Stimulated activated CD4-positive, alpha-beta T cell treated with anti-CD3 and anti-CD28 coated beads, Interleukin-12 subunit alpha, Interleukin-12 subunit beta, amount 100 ng/mL, for 4 hours (primary cell): ENCODE measurements at places on chromosomes 4 and X.

- no peak for DNase-seq
Measured at GRCh38 chr4:26762650-26763049, 98.0 kb upstream of the STIM2 start.

- no peak for DNase-seq
Measured at GRCh38 chr4:26088433-26088928, 174.5 kb downstream of the SMIM20 start.

- no peak for DNase-seq
Measured at GRCh38 chrX:3165808-3166207, 124.5 kb downstream of the ARSF start.

DNA sequence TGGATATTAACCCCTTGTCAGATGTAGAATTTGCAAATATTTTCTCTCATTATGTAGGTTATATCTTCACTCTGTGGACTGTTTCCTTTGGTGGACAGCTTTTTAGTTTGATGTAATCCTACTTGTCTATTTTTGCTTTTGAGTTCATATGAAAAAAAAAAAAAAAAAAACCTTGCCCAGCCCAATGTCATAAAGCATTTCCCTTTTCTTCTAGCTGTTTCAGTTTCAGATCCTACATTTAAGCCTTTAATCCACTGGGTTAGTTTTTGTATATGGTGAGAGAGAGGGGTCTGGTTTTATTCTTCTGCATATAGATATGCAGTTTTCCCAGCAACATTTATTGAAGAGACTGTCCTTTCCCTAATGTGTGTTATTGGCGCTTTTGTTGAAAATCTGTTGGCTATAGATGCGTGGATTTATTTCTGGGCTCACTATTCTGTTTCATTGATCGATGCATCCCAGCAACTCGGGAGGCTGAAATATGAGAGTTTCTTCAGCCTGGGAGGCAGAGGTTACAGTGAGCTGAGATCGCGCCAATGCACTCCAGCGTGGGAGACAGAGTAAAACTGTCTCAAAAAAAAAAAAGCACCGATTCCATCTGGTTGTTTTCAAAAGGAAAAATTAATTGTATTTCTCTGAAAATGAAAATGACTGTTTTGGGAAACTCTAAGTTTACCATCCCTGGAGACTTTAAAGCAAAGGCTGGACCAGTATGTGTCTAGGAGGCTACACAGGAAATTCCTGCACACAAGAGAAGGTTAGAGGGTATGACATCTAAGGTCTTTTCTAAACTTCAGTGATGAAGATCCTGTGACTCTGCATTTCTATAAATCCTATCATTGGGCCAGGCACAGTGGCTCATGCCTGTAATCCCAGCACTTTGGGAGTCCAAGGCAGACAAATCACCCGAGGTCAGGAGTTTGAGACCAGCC lies 35.6 kb downstream of the STEEP1 start:
- no peak for DNase-seq

GRCh38 chrX:110962451-110962850 lies 133.5 kb upstream of the PAK3 start:
- DNase-seq, result no peak

- DNase-seq, result no peak
Measured at GRCh38 chrX:27838185-27838584, 30.4 kb downstream of the MAGEB10 start.

- no peak for DNase-seq
Measured at GRCh38 chrX:150849486-150849885, 49.0 kb downstream of the CD99L2 start.

DNA sequence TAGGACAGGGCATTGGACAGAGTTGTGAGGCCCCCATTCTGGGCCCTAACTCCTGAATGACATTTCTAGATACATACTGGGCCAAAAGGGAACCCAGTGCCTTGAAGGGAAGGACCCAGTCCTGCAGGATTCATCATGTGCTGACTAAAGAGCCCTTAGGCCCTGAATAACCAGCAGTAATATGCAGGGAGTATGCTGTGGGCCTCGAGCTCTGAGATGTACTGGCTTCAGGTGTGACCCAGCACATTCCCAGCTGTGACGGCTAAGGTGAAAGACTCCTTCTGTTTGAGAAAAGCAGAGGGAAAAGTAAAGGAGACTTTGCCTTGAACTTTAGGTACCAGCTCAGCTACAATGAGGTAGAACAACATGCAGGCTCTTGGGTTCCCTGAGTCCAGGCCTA lies 138.2 kb upstream of the HUWE1 start:
- DNase-seq, result no peak

GRCh38 chr4:183240581-183241321 lies 79.3 kb downstream of the CLDN22 start:
- DNase-seq, result no peak

GRCh38 chr4:70902577-70903290 lies 565 bp downstream of the MOB1B start:
- DNase-seq, result no peak

DNA sequence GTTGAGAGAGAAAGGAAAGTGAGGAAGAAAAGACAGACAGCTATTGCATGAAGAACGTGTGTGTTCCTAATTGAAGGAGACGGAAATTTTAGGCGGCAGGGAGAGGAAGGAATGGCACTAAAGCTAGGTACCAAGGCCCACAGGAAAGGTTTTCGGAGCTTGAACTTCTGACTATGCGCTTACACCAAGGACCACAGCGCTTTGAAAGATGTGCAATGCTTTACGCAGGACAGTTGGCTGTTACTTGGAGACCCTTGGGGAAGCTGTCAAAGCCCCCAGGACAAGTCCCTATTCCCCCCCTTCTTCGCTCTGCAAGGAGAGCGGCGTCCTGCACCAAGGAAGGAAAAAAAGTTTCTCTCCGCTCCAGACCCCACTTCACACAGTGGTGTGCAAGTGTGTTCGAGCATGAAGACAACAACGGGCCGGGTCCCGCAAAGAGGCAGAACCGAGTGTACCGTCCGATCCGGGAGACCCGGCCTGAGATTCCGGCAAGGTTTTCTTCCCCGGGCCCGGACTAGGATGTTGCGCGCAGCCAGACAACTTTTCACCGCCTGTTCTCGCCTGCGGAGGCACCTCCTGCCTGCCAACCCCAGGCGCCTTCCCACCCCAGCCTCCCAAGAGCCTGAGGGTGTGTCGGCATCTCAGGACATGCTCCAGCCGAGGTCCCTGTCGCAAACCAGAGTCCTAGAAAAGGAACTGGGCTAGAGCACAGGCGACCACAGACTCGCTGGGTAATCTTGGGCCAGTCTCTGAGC lies 896 bp downstream of the KDR start:
- DNase-seq, result no peak

DNA sequence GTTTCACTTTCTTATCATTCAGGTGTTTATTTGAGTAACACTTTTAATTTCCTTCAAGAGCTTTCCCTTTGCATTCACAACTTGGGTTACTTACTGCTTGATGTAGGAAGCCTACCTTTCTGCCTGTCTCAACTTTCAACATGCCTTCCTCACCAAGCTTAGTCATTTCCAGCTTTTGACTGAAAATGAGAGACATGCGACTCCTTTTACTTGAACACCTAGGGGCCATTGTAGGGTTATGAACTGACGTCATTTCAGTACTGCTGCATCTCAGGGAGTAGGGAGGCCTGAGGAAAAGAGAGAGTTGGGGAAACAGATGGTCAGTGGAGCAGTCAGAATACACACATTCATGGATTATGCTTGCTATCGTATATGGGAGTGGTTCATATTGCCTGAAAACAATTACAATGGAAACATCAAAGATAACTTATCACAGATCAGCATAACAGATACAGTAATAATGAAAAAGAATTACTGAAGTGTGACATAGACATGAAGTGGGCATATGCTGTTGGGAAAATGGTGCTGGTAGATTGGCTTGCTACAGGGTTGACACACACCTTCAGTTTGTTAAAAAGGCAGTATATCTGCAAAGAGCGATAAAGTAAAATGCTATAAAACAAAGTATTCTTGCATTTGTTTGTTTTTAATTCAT lies 25.7 kb downstream of the USP53 start:
- DNase-seq, result no peak

- DNase-seq, result no peak
Measured at GRCh38 chrX:20451929-20452328, 185.2 kb upstream of the RPS6KA3 start.

GRCh38 chr4:56026596-56026995 lies 77.9 kb downstream of the CEP135 start:
- no peak for DNase-seq

GRCh38 chr4:80431203-80431965 lies 95.9 kb downstream of the CFAP299 start:
- no peak for DNase-seq

GRCh38 chrX:111519215-111519614 lies 7.8 kb downstream of the SERTM2 start:
- DNase-seq, result no peak

- no peak for DNase-seq
Measured at GRCh38 chr4:168711197-168712140, 214.6 kb downstream of the PALLD start.

- DNase-seq, result peak; percentile 15
Measured at GRCh38 chr4:183098019-183098722, 886 bp upstream of the WWC2 start.

GRCh38 chr4:152099555-152099954 lies 338.7 kb upstream of the GATB start:
- no peak for DNase-seq

GRCh38 chr4:108139089-108139488 lies 29.6 kb downstream of the LEF1 start:
- no peak for DNase-seq

- DNase-seq, result no peak
Measured at GRCh38 chrX:69120476-69120875, 44.8 kb downstream of the PJA1 start.

- DNase-seq, result no peak
Measured at GRCh38 chr4:186844059-186844681, 120.5 kb upstream of the FAT1 start.

GRCh38 chr4:140156529-140157171 lies 2.7 kb upstream of the MAML3 start:
- DNase-seq, result peak; percentile 8

- no peak for DNase-seq
Measured at GRCh38 chr4:111502626-111503025, 642.6 kb upstream of the FAM241A start.

DNA sequence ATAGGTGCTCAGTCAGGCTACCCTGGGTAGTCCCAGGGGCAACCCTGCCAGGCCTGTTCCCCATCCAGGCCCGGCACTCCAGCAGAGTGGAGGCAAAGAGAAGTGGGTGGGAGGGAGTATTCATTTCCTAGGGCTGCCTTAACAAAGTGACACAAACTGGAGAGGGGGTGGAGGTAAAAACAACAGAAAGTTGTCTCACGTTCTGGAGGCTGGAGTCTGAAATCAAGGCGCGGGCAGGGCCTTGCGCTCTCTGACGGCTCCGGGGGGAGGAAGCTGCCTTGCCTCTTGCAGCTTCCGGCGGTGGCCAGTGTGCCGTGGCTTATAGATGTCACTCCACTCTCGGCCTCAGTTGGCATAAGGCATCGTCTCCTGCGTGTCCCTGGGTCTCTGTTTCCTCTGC lies 90.8 kb downstream of the DCTD start:
- no peak for DNase-seq

DNA sequence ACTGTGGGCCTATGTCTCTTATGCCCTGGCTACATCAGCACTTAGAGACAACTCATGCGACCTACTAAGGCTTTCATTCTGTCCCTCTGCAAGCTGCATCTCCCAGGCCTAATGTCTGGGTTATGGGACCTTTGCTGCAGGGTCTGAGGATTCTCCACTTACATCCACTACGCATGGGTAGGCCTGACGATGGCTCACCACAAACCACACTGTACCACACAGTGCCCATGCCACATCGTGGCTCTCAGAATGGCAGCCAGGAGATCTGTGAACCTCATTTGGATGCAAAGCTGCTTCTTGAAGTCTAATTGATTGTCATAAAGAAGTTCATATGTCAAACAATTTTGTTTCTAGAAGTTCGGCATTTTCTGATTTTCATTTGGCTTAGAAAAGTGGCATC lies 84.6 kb upstream of the BEND4 start:
- no peak for DNase-seq

DNA sequence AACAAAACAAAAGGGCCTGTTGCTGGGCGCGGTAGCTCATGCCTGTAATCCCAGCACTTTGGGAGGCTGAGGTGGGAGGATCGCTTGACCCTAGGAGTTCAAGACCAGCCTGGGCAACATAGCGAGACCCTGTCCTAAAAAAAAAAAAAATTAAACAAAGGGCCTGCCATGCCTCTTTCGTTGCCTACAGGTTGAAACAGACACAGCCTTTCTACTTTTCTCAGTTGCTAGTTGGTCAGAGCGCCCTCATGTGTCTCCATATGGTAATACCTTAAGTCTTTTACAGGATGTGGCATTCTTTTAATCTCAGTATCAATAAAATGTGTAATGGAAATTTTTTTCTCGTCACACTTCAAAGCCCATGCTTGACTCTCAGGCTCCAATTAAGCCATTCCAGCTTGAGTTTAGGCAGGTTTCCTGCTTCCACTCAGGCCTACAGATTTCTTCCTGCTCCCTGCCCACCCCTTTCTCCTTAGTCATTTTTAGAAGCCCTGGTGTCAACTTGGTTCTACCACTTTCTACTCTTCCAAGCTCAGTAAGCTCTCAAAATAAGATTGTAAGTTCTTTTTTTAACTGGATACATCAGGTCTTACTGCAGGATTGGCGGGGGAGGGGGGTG lies 4.6 kb upstream of the SOWAHD start:
- no peak for DNase-seq

- no peak for DNase-seq
Measured at GRCh38 chrX:43618366-43619205, 37.5 kb upstream of the MAOA start.

DNA sequence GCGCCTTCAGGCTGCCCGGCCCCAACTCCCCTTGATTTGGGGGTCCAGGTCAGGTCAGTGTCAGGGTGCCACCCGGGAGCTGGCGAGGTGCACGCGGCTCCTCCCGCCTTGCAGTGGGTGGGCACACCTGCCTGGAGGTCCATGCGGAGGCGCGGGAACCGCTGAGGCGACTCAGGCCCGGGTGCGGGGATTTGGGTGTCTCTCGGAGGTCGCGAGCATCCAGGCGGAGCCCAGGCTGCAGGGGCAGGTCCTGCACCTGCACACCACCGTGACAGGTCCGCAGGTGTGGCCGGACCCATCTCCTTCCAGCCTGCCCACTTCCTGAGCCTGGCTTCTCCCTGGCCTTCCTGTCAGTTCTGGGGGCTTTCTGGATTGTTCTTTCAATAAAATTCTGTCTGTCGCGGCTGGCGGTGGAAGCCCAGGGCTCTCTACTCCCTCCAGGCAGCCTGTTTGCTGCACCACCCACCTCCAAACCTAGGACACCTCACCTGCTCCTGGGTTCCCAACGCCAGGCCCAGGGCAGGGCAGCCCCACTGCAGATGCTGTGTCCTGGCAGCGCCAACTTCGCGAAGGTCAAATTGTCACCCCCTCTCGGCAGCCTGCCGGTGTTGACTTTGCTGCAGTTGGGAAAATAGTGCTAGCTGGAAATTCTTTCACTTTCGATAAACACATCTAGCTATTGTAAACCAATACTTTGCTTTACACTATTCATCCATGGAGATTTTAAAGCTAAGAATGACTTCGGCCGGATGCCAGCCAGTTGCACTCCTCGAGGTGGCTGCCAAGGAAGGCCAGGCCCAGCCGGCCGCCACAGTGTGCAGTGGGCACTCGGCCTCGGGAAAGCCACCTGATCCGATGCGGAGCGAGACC lies 35.9 kb downstream of the FGFRL1 start:
- no peak for DNase-seq

DNA sequence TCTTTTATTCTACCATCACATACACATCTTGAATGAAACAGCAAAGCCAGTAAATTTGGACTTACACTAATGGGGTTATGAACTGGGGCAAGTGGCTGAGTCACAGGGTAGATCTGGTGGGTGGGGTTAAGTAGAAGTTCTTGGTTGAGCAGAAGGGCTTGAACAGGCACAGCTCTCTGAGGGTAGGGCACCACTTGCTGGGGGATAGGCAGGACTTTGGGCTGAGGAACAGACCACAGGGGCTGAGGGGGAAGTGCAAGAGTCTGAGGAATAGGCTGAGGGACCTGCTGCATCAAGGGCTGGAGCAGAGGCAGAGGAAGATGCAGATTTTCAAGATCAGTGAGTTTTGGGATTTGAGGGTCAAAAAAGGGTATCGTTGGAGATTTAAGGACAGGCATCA lies 8.3 kb downstream of the CSN2 start:
- DNase-seq, result no peak
